Inflammatory macrophage treated with lipopolysaccharide for 4 hours (primary cell): ENCODE measurements at places on chromosomes 3 and 15.
A peak's percentile ranks its signal among the peaks of the same experiment; 100 is the strongest.

GRCh38 chr3:156473341-156473740, 81.6 kb downstream of the SSR3 start:
- no peak for DNase-seq

DNA sequence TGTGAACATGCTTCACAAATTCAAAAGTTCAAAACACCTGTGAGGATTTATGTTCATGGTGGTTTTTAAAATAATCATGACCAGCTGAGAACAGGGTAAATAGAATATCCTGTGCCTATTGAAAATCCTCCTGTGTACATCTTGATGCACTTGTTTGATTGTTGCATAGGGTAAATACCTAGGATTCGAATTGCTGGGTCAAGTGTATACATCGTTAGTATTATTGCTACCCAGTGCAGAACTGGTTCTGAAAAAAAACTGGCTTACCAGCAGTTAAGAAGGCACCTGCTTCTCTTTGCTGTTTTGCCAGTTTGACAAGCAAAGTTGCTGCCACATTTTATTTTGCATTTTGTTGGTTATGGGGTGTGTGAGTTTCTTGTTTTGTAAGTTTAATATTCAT, 272.6 kb downstream of the CLSTN2 start:
- no peak for DNase-seq

GRCh38 chr3:19473971-19474580, 325.8 kb downstream of the KCNH8 start:
- no peak for DNase-seq

DNA sequence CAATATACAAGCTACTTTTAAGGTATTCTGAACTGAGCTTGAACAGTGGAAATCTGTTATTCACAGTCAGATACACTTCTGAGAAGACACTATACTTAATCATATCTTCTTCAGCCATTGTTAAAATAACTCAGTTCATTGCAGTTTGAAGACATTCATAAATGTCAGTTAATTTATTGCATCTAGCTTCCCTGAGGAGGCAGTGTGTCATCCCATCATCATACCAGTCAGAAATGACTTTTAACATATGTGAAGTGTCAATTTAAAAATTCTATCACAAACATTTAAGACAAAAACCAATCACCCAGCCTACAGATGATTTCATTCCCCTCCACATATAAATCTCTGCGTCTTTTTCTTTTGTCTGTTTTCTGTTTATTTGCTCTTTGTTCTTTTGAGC, 7.5 kb downstream of the TMEM207 start:
- DNase-seq: no peak

- DNase-seq: no peak
These were observed 346.1 kb downstream of the CHST2 start for GRCh38 chr3:143465666-143466065.

- no peak for DNase-seq
These were observed 40.5 kb downstream of the SCN5A start for GRCh38 chr3:38608961-38609360.

DNA sequence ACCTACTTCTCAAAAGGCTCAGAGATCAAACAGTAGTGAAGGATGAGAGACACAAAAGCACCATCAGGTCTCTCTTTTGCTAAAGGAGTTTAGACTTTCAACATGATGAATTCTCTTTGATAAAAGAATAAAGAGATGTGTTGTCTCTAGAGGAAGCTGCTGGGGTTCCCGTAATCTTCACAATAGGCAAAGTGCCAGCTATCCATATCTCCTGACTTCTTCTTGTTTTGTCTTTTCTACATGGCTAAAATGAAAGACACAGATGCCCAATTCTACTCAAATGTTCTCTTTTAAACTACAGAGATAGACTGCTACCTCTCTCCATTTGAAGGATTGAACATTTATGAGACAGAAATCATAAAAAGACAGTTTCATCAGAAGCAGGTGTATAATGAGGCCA, 38.4 kb upstream of the TUSC7 start:
- DNase-seq: no peak

DNA sequence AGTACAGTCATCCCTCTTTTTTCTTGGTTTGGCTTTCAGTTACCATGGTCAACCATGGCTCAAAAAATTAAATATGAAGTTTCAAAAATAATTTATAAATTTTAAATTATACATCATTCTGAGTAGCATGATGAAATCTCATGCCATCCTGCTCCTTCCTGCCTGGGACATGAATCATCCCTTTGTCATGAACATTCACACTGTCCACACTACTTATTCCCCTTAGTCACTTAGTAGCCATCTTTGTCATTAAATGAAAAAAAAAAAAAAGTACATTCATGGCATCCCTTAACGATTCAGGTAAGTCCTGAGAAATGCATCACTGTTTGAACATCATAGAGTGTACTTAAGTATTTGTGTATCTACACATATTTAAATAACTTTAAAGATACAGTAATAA, 1046.3 kb downstream of the ROBO2 start:
- DNase-seq: no peak

DNA sequence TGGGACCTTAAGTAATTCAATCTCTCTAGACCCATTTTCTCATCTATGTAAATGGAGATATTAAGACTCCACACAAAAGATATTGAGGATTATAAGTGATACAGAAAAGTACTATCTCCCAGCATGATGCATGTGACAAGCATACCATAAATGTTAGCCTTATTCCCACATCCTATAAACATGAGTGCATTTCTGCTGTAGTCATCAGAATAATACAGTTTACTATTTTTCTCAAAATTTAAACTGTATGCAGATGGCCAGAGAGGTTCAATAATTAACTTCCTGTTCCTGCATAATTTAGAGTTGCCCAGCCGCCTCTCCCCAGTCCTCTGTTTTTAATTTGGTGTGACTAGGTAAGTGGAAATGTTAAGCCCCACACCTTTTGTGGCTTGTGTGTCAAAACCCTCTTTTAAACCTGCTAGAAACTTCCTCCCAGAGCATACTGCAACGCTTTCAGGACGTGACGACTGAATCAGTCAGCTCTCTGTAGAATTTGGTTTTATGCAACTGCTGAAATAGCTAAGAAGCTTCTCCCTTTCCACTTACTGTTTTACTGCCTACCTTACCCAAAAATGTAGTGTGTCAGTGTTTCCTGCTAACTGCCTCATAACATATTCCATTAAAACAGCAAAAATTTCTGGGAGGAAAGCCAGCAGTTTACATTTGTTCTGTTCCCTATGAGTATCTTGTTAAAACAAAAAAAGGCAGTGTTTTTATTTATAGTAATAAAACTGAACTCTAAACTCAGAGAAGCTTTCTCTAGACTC, 1037.9 kb downstream of the EPHA3 start:
- no peak for DNase-seq

DNA sequence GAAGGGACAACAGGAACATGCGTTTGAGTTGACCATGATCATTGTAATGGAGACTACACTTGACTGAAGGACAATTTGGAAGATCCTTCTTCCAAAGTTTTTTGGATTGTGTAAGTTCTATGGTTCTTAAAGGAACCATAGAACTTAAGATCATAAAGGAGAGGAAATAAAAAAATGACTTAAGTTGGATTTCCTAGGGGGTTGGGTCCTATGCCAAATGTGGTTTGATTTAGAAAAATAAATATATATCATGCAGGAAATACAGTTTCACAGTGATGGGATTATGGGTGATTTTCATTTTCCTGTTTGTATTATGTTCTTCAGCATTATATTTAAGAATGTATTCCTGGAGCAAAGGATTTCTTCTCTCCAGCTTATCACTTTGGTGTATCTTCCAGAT, 305.5 kb upstream of the DPH6 start:
- DNase-seq: no peak

DNA sequence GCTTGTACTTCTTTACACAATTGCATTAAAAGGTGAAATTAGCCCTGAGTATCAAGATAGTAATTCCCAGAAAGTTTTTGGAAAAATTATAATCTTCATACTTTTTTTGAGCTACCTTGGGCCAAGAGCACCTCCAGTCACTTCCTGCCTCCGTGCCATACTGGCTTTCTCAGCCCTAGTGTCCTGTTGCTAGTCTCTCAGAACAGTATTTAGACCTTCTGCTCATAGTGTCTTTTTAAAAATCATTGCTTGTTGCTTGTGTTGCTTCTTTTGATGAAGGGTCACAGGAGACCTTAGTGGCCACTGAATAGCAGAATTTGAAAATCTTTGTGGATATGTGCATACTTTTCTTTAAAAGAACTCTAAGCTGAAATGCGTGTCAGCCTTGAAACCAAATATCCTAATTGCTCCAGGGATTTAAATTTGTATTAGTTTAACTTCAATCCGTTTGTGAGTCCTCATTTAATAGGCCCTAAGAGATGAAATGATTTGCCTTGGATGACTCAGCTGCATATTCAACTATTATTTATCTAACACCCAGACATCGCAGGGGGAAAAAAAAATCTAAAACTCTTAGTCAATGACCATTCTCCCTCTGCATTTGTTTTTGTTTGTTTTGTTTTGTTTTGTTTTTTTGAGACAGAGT, 29.1 kb upstream of the LXN start:
- DNase-seq: no peak

DNA sequence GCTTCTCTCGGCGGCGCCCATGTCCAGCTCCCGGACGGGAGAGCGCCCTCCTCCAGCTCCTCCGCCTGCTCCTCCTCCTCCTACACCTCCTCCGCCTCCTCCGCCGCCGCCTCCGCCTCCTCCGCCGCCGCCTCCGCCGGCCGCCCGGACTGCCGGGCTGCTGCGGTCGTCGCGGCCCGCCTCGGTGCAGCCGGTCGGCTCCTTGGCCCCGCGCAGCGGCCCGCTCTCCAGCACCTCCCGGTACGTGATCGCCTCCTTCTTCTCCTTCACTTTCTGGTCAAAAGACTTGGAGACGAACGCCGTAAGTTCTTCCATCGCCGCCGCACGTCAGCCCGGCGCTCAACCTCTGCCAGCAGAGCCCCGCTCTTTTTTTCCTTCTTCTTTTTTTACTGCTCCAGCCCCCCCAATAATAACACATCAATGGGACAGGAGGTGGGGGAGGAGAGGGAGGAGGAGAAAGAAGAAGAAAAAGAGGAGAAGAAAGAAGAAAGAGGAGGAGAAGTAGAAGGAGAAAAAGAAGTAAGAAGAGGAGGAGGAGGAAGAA, 438 bp downstream of the SHOX2 start:
- no peak for DNase-seq

DNA sequence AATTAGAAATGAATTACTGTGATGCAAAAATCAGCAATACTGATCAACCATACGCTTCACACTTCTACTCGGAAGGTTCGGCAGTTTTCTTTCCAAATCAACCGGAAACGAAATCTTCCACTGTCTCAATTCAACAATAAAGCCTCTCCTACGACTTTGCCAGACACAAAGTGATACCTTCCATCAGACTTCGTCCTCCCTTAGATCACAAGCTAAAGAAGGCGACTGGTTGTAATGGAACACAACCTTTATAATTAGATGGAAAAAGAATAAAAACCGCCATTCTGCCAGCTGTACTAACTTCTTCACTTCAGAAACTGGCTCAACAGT, 618 bp downstream of the PARL start:
- DNase-seq: no peak

DNA sequence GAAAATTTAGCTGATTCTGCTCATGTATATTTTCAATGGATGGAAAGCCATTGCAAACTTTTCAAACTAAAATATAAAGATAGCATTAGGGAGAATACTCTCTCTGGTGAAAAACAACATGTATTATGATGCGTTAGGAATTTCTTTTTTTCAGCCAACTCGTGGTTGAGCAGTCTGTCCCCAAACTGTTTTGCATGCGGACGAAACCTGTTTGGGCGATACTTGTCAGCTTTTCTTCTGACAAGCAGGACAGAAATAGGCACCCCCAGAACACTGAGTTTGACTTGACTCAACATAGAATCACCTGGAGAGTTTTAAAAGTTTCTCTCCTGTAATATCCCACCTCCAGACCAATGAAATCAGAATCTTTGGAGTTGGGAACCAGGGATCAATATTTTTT, 417.5 kb upstream of the TPRG1 start:
- no peak for DNase-seq

DNA sequence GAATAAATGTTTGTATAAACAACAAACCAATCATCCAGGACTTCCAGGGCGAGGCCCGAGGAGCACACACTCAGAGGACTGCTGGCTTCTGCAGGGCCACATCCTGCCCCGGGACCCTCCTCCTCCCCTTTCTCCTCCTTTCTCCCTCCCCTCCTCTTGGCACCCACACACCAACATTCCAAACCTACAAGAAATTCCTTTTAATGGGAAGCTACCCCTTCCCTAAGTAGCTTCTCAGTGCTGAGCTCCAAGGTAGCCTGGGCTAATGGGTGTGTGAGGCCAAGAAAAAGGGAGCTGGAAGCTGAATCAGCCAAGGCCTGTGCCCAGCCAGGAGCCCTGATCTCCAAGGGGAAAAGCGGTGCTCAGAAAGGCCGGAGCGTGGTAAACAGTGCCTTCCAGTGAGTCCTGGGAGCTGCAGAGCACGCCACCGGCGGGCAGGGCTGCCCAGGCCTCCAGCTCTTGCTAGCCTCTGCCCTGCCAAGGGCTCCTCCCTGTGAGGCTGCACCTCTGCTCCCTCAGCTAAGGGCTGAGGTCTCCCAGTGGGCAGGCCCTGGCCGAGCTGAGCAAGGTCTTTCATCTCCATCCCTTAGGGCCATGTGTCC, 3.9 kb downstream of the ITIH3 start:
- DNase-seq: no peak

DNA sequence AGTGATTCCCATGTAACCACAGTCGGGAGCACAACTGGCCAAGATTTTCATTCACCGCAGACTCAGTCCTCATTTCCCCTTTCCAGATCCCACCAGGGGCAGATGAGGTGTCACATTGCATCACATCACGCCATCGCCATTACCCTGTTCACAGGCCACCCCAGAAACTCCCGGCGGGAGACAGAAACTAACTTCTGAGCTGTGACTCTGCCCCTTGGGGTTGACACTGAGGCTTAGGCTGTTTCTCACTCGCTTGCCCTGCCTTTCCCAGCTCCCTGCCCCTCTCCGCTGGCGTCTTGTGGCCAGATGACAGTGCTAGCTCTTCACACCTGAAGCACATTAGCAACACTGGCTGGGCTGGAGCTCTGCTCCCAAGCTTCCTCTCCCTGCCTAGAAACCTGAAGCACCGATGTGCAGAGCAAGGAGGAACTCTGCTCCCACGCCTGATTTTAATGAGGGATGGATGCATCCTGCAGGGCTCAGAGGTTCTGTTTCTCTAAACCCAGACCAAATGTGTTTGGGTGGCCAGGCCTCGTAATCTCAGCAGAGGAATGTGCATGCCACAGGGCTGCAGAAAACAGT, 88.8 kb upstream of the CTDSPL start:
- peak; percentile 75 for DNase-seq

- DNase-seq: no peak
These were observed 221.4 kb upstream of the NANOGP8 start for GRCh38 chr15:35306361-35306981.

- no peak for DNase-seq
These were observed 7.0 kb downstream of the IQSEC1 start for GRCh38 chr3:13066236-13066635.

DNA sequence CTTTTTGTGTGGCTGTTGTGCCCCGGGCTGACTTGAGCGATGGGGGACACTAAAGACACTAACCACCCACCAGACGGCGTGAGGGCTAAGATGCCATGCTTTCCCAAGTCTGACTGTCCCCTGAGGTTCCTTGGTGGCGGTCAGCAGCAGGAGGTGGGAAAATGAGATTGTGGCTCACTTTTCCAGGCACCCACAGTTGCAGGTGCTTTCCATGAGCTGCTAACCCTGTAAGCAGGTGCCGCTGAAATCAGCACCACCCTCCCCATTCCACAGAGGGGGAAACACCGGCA, 17.7 kb downstream of the PRR23E start:
- DNase-seq: no peak
